Stimulated activated CD8-positive, alpha-beta memory T cell treated with anti-CD3 and anti-CD28 coated beads, Interleukin-7, amount 100 ng/mL, for 24 hours (primary cell): ENCODE measurements at places on chromosomes 5 and 9.

- DNase-seq = no peak
Measured at GRCh38 chr5:165502893-165503691, 1997.7 kb downstream of the MAT2B start.

- no peak for DNase-seq
Measured at GRCh38 chr9:70784456-70784855, 337.0 kb downstream of the TRPM3 start.

DNA sequence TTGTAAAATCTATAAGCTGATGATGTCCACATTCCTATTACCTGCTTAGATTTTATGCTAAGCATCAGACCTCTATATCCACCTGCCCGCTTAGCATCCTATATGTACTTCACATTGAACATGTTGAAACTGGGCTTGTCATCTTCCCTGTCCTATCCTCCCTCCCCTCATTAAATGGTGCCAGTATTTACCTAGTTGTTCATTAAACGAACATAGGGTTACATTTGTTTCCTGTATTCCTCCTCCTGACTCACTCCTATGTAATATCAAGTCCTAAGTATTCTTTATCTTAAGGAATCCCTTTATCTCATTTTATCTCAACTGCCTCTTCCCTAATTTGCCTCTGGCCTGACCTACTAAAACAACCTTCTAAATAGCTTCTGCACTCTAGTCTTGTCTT, 177.8 kb upstream of the MEF2C start:
- DNase-seq = no peak

- no peak for DNase-seq
Measured at GRCh38 chr5:53882006-53882675, 321.7 kb downstream of the NDUFS4 start.

- no peak for DNase-seq
Measured at GRCh38 chr5:65808251-65808741, 86.3 kb downstream of the NLN start.
